ENCODE measurements at places on chromosomes 5 and 9.

- DNase-seq = no peak
Measured at GRCh38 chr5:144089401-144090021, 80.9 kb downstream of the YIPF5 start.

DNA sequence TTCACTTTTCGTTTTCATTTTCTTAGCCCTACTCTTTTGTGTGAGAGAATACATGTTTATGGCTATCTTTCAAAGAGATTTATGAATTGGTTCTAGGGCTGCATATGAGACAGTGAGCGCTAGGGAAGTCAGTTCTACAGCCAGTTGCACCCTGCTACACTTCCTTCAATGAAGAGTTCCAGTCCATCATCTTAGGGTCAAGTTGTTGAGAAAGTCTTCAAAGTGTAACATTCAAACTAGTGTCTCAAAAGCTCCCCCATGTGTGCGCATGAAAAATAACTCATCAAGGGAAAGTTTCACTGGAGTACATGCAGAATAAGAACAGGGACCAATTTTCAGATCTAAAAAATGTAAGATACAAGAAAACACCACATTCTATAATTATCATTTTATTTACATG is 317.2 kb downstream of the DEPDC1B start:
- DNase-seq = peak; percentile 24

- no peak for DNase-seq
Measured at GRCh38 chr5:177085985-177086653, 596 bp upstream of the FGFR4 start.

DNA sequence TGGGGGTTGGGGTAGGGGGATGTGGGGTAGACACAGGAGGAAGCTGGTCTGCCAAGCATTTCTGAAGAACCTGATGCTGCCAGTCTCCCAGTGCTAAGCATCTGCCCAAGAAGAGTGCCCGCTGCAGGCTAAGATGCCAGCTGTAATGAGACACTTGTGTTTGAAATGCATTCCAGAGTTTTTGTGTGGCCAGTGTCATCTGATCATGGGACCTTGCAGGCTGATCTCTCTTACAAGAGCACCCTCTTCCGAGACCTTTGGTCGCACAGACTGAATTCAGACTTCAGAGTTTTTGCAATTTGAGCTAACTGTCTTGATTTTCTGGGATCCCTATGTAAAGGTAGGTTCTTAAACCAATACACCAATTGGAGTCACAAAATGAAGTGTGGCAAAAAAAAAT is 58.1 kb downstream of the DENND1A start:
- no peak for DNase-seq

DNA sequence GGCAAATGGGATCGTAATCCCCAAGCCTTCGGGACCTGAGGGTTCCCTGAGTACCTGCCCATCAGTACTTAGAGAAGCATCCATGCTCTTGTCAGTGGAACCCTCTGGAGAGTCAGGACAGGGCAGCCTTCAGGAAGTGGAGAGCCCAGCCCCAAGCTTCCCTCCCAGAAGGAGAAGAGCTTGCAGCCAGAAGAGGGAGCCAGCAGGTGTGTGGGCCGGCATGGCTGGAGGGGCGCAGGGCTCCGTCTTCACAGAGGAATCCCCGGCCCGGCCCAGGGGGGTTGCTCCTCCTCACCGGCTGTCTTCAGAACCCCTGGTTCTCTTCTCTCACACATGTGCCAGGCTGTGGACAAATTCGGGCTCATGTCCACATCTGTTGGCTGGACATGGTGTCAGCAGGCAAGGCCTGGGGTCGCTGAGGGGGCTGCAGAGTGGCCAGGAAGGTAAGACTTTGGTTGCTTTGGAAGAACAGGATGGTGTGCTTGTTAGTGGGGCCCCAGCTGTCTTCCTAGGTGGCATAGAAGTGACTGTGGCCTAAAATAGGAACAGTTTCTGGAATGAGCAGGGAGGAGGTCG is 58.9 kb upstream of the RXRA start:
- no peak for DNase-seq

- peak; percentile 26 for DNase-seq
Measured at GRCh38 chr5:75886706-75887105, 169.5 kb upstream of the POC5 start.

- DNase-seq = no peak
Measured at GRCh38 chr5:142777850-142778249, 7.7 kb downstream of the ARHGAP26 start.

DNA sequence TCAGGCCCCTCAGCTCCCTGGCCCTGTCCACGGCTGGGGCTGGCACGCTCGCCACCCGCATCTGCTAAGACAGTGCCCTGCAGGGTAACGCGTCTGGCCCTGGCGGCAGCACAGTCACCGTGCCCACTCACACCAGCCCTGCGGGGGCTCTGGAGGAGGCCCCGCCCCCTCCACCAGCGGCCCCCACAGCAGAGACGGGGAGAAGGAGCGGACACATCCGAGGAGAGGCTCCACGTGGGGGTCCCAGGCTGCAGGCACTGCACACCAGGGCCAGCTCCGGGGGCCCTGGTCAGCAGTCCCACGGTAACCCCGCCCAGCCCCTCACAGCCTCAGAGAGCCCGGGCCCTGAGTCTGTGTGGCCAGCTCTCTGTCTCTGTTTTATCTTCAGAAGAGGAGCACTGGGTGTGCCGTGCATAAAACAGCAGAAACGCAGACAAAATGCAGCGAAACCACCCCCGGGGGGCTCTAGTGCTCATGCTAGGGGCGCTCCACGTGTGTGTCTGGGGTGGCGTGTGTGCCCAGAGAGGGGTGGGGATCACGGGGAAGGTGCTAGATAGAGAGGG is 47.5 kb upstream of the NRARP start:
- DNase-seq = no peak

- no peak for DNase-seq
Measured at GRCh38 chr9:70007831-70008230, 35.8 kb upstream of the MAMDC2 start.

GRCh38 chr5:9381464-9381863 is 164.4 kb downstream of the SEMA5A start:
- DNase-seq = no peak

- peak; percentile 41 for DNase-seq
Measured at GRCh38 chr5:151448038-151448985, 909 bp downstream of the SLC36A1 start.

DNA sequence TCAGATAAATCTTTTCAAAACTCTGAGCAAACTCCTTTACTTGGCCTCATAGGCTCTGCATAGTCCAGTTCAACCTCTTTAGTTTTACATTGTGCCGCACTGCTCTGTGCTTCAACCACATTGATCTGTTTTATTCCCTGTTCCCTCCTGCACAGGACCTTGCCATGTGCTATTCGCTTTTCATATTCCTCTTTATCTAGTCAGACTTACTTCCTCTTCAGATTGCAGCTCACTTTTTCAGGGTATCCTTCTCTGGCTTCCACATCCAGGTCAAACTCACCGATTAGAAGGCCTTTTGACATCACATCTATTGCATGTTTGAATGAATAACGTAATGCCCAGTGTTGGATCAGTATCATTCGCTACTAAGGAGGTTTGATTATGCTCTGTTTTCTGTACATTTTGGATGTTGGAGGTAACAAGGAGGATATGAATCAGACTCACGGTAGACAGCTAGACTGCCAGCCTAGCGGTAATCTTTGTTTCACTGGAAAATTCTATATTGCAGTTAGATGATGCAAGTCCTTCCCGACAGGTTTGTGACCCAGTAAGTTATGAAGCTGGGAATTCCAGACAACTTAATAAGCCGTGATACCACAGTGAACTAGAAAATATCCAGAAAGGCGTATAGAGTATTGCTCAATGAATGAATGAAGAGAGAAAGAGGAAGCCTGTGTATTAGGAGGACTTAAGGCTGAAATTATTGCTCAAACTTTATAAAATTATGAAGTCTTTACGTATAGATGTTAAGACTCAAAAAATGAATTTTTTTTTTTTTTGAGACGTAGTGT is 65.7 kb downstream of the IQGAP2 start:
- DNase-seq = no peak

DNA sequence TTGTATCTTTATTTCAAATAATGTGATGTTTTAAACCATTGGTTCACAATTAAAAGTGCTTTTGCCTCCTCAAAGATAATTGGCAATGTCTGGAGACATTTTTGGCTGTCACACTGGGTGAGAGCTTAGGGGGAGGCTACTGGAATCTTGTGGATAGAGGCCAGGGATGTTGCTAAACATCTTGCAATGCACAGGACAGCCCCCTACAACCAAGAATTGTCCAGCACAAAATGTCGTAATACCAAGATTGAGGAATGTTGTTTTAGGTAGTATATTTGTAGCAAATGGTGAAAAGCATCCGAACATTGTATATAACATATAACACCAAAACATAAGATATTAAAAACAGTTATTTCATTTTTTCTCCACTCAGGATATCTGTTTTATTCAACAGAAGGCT is 99.8 kb downstream of the SLC44A1 start:
- no peak for DNase-seq

DNA sequence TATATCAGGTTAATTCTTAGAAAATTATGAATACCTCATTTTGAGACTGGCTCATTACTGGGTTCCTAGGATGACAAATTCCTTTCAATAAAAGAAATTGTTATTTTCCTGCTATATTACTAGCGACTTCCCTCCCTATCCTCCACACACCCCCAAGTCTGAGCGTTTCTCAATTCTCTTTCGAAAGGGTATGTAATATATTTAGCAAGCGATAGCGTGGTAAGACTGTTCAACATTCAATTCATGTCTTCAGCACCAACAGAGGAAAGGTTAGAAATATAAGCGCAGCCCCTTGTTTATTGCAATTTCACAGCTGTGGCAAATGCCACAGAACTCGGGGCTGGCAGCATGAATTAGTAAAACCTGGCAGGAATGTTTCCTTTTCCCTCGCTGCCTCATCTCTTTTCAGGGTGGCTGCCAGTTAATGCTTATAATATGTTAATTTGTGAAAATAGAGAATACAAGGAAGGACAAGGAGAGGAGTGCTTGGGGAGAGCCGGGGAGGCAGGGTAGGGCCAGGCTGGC is 152.7 kb upstream of the TBCA start:
- no peak for DNase-seq

- DNase-seq = no peak
Measured at GRCh38 chr9:112852741-112853504, 37.8 kb downstream of the SLC46A2 start.

GRCh38 chr5:123451047-123451446 is 27.8 kb upstream of the CEP120 start:
- DNase-seq = no peak

GRCh38 chr5:92017776-92018175 is 634.7 kb upstream of the ARRDC3 start:
- DNase-seq = peak; percentile 33

- no peak for DNase-seq
Measured at GRCh38 chr5:141598391-141599345, 20.1 kb downstream of the DIAPH1 start.

- DNase-seq = no peak
Measured at GRCh38 chr5:39109606-39110005, 35.4 kb upstream of the RICTOR start.

DNA sequence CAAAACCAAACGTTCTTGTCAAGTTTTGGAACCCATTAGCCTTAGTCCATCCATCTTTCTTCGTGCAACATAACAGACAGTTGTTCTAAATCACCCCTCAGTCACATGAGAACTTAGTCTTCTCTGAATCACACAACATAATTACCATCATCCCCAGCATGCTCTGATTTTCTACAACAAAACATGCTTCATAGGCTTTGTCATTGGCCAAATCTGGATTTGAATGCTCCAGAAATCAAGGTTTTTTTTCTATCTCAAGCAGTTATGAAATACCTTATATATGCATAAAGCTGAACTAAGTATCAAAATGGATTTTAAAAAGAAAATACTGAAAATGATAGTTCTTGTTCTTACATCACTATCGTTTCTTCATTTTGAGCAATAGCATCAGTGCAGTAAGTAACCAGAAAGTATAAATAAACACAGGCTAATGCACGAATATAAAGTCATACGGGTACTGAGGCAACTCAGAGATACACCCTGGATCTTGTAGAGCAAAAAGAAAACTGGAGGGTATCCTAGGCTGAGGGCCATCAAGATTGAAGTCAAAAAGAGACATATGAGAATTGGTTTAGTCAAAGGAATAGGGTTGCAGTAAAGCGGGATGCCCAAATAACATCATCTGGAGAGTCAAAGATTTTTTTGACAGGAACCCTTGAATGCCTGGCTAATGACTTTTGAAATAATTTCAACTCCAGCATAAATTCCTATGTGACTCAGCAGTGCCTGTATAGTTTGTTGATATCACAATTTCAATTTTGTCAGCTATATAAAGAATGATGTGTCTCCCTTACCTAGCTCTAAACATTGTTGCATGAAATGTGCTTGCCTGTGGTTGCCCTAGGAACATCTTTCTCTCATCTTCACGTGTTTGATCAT is 164.7 kb downstream of the ADAMTSL1 start:
- DNase-seq = no peak

- DNase-seq = no peak
Measured at GRCh38 chr9:134267881-134268724, 58.2 kb upstream of the RXRA start.

DNA sequence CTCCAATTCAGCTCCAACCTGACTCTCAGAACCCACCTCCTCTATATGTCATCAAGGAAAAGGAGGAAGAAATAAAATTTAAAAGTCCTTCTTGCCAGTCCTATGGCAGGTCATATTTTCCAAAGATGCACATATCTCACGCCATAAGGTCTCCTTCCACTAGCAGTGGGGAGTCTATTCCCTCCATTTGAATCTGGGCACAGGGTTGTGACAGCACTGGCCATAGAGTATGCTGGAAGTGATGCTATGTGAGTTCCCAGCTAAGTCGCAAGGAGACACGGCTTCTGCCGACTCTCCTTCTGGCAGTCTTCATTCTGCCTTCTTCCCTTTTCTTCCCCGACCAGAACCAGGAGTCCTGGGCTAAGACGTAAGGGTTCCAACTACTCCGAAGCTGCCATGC is 883.9 kb upstream of the DMAC1 start:
- no peak for DNase-seq

DNA sequence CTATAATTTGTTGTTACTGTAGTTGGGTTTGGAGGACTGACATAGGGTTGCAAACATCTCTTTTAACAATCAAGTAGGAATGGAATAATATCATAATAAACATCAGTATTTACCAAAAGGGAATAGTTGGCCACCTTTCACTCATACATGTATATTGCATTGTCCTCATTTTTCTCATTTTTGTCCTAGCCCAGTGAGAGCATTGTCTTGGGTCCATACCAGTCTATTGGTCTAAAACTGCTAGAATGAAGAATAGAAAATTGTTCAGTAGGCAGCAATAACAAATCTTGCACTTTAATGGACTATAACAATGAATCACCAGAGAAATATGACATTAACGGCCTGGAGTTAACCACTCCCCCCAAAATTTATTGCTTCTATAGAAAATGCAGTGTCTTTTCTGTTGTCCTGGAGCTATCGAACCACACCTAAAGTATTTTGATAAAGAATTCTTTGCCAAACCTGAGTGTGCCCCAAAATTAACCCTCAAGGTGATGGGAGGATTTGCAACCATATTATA is 80.9 kb upstream of the IL33 start:
- DNase-seq = no peak

DNA sequence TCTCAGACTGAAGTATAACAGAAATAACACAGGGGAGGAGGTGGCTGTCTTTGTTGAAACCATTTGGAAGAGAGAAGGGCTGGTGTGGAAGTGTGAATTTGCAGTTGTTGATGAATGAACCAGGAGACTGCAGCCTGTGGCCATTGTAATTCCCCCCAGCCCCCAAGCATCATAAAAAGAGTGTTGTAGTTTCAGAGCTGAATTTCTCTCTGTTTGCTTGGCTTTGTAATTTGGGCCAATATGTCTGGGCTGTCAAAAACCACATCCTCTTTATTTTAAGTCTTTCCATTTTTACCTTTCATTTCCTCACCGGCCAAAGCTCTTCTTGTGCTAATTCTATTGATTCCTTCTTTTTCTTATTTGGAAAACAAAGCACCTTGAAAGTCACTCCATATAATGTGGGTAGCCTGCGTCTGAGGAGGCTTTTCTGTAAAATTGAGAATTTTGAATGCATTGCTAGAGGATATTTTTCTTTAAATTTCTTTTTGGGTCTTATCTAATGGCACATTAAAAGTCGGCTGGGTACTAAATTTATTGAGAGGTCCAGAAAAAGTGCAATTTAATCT is 383.3 kb downstream of the OSTF1 start:
- DNase-seq = no peak

All from urothelium cell line (cell line).